ENCODE measurements at places on chromosomes 3 and 15.

DNA sequence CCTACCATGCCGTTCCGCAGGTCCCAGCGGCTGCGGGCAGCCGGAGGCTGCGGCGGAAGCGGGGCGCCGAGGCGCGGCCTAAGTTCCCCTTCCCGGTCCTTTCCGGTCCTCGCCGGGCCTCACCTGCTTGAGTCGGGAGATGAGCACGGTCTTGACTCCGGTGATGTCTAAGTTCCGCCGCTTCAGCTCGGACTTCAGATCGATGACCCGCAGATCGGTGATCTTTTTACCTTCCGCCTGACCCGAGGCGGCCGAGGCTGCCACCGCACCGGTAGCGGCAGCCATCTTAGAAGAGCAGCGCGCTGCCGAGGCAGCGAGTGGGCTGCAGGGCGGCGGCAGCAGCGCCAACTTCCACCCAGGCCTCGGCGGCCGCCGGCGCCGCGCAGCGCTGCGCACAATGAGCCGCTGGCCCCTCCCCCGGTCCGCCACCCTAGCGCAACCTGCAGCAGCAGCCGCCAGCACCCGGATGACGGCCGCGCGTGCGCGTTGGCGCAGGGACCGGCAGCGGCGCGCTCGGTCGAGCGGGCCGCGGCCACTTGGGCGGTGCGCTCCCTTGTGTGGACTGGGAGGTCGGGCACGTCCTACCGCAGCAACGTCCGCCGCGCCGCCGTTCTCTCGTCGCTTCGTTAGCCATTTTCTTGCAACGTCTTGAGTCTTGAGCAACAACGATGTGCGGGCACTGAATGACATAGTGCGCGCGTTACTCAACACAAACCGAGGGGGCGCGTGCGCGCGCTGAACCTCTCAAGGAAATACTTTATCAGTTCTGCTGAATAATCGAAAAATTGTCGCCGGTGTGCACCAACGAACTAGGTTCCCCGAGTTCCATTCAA, at the start of gene SLTM:
SLTM (minus strand) TSS at position 399 of the 833 bp plus-strand sequence; CDS start at position 285, 114 bp downstream.
- DNase-seq: peak; percentile 82

GRCh38 chr3:30518181-30518864, 88.1 kb upstream of the TGFBR2 start:
- DNase-seq: peak; percentile 37

GRCh38 chr3:8822141-8822540, 52.7 kb upstream of the OXTR start:
- no peak for DNase-seq

- peak; percentile 65 for DNase-seq
Measured at GRCh38 chr15:69595009-69595791, 142.6 kb downstream of the RPLP1 start.

DNA sequence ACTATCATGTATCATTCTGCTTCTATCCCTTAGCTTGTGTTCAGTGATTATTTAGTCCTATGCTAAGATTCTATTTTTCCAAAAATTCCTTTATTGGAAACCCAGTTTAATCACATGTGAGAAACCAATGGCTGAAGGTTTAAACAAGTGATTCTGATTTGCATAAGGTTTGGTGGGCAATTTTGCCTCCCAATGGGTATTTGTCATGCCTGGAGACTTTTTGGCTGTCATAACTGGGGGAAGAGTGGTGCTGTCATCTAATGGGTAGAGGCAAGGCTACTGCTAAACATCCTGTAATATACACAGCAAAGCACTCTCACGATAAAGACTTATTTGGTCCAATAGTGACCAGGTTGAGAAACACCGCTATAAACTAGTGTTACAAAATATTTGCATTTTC, 148.7 kb downstream of the ALCAM start:
- DNase-seq: no peak

- DNase-seq: no peak
Measured at GRCh38 chr3:29286478-29287240, 5.8 kb downstream of the RBMS3 start.

DNA sequence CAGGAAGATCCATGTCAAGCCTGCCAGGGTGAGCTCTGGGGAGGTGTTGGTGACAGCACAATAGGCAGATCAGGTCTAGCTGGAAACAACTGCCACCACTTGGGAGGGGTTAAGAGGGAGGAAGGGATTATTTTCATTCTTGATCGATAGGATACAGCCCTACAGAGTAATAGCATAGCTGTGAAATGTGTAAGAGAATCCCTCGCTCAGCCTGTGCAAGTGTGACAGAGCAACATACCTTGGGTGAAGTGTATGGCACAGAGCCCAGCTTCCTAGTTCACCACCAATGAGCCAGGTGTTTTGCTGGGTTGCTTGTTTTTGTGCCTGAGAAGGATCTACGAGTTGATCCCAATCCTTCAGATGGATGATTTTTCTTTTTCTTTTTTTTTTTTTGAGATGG, 9.2 kb upstream of the DCUN1D1 start:
- DNase-seq: no peak

- no peak for DNase-seq
Measured at GRCh38 chr3:160695915-160696327, 19.0 kb downstream of the ARL14 start.
